Heart right ventricle (tissue), 16 donors: ENCODE measurements at places on chromosomes 7 and 10. TPM values are rescaled to one million over a fixed set of nuclear protein-coding genes. Genes with fewer than 3 reads are reported as not detected.

The SLC39A12 gene
- total RNA-seq = not detected

The SFTPA1 gene
- not detected for total RNA-seq

The GCC1 gene
- total RNA-seq = 6.8 TPM

The STOX1 gene
- total RNA-seq = not detected

The OR2A42 gene
- total RNA-seq = not detected

The PLXNA4 gene
- 7.4 TPM for total RNA-seq

The MRC1 gene
- 49.8 TPM for total RNA-seq

The OPN1SW gene
- not detected for total RNA-seq

DNA sequence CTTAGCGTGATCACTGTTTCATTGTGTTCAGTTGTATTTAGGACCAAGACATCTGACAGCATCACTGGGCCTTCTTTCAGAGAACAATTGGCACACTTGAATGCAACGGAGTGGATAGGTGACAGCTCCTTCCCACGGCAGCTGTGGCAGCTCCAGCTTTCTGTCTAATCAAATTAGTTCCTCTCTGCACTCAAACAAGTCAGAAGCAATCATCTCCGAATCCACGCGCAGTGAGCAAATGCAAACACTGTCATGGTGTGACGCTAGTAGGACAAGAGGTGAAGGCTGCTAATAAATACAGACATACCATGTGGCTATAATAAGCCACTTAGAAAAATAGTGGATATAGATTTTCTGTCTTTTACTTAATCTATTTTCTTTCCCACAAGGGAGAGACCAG is 542.4 kb downstream of the ACTR3B start:
- no peak overlapping the region for H3K27ac ChIP-seq
- no peaks in the 10 kb centered on the region for H3K4me1 ChIP-seq
- no peak overlapping the region for H3K4me3 ChIP-seq
- no peaks in the 10 kb centered on the region for H3K36me3 ChIP-seq

DNA sequence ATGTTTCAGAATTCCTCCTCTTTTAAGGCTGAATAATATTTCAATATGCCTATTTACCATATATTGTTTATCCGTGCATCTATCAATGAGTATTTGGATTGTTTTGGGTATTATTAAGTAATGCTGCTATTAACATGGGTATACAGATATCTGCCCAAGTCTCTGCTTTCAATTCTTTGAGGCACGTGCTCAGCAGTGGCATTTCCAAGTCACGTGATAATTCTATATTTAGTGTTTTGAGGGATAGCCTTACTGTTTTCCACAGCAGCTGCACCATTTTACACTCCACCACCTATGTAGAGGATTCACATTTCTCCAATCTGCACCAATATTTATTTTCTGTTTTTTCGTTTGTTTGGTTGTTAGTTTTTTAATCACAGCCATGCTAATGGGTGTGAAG is 636.8 kb upstream of the ANKRD30A start:
- no peaks in the 10 kb centered on the region for H3K36me3 ChIP-seq
- no peak for DNase-seq
- no peaks in the 10 kb centered on the region for H3K27me3 ChIP-seq

GRCh38 chr7:20314198-20314597 is 16.5 kb upstream of the ITGB8 start:
- H3K27me3 ChIP-seq = no peaks in the 10 kb centered on the region
- H3K36me3 ChIP-seq = no peaks in the 10 kb centered on the region
- no peak overlapping the region for H3K27ac ChIP-seq
- H3K4me3 ChIP-seq = no peak overlapping the region
- no peak for DNase-seq
- H3K4me1 ChIP-seq = no peaks in the 10 kb centered on the region

DNA sequence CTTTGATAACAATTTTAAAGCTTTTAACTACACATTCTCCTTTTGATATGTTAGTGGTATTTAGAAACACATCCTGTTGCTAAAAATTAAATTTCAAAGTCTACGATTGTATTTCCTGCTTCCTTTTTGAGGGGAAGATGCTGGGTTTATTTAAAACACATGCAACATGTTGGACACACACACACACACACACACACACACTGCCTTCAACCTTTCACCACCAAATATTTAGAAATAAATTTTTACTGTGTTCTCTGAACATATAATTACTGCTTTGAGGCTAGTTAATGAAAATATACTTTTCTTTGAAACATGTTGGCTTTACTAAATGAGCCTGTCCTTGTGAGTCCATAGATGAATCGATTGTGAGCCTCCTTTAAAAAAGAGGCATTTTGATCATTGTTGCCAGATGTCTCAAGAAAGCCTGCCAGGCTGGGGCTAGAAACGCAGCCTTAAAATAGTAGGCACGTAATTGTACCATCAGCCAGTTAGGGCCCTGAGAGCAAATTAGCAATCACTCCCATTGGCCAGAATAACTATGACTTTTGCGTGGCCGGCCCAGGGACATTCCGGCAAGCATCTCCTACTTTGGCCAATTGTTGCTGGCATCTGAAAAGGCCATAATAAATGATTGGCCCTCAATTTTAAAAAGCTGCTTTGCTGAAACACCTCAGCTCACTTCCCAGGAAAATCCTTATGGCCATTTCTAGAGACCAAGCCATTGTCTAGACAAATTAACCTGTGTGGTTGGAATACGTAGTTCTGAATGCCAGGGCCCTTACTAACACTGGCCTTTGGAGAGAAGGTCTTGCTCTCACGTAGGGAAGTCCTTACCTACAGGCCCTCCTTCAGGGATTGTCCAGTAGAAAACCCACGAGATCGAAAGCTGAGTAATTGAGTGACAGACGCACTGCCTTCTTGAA is 9.9 kb upstream of the TEX36 start:
- no peak for DNase-seq
- no peak overlapping the region for H3K27ac ChIP-seq
- H3K36me3 ChIP-seq = no peaks in the 10 kb centered on the region
- no peak overlapping the region for H3K4me3 ChIP-seq
- no peaks in the 10 kb centered on the region for H3K4me1 ChIP-seq
- H3K27me3 ChIP-seq = peaks cover 8% of the 10 kb centered on the region

GRCh38 chr7:128025380-128025779 is 5.9 kb downstream of the LRRC4 start:
- no peaks in the 10 kb centered on the region for H3K36me3 ChIP-seq
- H3K27ac ChIP-seq = no peak overlapping the region
- peaks cover 4% of the 10 kb centered on the region for H3K4me1 ChIP-seq
- no peak overlapping the region for H3K4me3 ChIP-seq

- no peak overlapping the region for H3K4me3 ChIP-seq
- no peaks in the 10 kb centered on the region for H3K36me3 ChIP-seq
- no peak for DNase-seq
- no peaks in the 10 kb centered on the region for H3K27me3 ChIP-seq
- no peaks in the 10 kb centered on the region for H3K4me1 ChIP-seq
Measured at GRCh38 chr7:55478700-55479099, 93.6 kb downstream of the VOPP1 start.

- H3K36me3 ChIP-seq = no peaks in the 10 kb centered on the region
- DNase-seq = no peak
- no peaks in the 10 kb centered on the region for H3K27me3 ChIP-seq
- H3K27ac ChIP-seq = no peak overlapping the region
- H3K4me1 ChIP-seq = no peaks in the 10 kb centered on the region
Measured at GRCh38 chr7:11750191-11750590, 81.8 kb downstream of the THSD7A start.

DNA sequence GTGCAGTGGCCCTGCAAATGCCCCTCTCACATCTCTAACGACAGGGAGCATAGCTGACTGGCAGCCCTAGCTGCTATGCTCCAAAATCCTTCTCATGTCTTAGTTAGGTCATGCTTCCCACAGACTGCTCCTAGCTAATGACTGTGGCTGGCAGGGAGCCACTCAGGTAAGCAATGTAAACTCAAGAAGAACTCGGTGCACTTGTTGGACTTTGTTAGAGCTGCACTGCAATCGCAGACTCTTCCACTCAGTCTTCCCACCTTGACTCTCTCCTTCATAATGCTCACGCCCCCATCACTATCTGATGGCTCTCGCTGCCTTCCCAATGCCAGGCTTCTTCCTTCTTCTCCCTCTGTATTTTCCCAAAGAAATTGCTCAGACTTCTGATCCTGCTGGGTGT is 24.0 kb downstream of the OR9A2 start:
- no peaks in the 10 kb centered on the region for H3K4me1 ChIP-seq
- no peak overlapping the region for H3K27ac ChIP-seq
- no peak for DNase-seq
- no peaks in the 10 kb centered on the region for H3K36me3 ChIP-seq

DNA sequence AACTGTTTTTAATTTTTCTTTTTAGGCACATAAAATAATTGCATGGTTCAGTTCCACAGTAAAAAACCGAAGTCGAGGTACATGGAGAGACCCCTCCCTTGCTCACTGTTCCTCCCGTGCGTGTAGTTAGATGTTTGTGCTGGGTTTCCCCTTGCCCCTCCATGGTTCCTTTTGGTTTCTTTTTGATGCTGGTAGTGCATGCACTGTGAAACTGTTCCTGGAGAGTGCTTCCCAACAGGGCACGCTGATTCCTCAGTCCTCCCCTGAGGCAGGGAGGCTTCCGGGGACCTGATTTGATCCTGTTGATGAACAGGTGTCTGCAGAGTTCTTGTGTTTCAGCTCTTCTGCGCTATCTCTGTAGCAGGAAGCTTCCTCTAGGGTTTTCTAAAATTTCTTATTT is 69.5 kb downstream of the ADCY1 start:
- no peaks in the 10 kb centered on the region for H3K36me3 ChIP-seq
- H3K27ac ChIP-seq = no peak overlapping the region
- DNase-seq = no peak
- H3K4me1 ChIP-seq = peaks cover 7% of the 10 kb centered on the region
- H3K4me3 ChIP-seq = no peak overlapping the region

DNA sequence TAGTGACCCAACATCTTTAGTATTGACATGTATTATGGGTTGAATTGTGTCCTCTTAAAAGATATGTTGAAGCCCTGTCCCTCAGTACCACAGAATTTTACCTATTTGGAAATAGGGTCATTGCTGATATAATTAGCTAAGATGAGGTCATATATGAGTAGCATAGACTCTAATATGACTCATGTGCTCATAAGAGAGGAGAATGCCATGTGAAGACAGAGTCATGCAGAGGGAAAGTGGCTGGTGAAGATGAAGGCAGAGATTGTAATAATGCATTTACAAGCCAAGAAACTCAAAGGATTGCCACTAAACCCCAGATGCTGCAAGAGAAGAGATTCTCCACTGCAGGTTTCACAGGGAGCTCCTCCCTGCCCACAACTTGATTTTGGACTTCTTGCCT is 496.4 kb downstream of the KIF20B start:
- no peaks in the 10 kb centered on the region for H3K36me3 ChIP-seq
- no peak for DNase-seq
- no peak overlapping the region for H3K27ac ChIP-seq
- H3K27me3 ChIP-seq = no peaks in the 10 kb centered on the region
- H3K4me3 ChIP-seq = no peak overlapping the region

DNA sequence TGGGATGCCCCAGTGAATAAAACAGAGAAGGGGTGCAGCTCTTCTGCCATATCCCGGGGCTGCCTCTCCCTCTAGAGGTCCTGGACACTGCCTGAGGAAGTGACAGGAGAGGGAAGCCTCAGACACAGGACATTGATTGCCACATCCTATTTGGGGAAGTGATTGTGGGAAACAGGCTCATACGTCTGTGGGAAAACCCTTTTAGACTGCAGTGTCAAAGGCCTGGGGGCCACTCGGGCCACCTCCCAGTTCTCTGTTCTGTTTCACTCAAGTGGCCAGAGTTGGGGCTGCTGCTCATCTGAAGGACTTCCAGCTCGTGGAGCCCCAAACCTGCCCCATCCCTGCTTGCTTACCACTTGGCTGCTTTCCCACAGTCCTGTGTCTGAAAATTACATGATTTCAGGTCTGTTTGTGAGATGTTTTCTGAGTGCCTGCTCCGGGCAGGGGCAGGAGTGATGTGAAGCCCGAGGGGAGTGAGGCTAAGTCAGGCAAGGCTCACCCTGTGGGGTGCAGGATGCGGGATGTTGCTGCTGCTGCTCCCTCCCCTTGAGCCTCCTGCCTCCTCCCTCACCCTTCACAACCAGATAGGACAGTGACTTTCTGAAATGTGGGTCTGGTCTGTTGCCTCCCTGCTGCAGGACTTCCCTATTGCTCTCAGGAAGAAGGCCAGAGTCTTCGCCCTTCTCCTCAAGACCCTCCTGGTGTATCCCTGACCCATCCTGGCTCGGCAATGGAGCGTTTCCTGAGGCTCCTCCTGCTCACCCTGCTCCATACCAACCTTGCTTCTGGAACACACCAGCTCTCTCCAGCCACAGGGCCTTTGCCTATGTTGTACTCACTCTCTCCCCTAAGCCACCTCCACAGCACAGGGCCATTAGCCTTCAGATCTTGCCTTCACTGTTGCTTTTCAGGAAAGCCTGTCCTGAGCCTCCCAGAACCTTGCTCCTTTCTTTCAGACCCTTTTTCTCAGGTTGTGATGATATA is 58.4 kb downstream of the NEURL1 start:
- no peaks in the 10 kb centered on the region for H3K27me3 ChIP-seq
- H3K4me3 ChIP-seq = no peak overlapping the region
- H3K27ac ChIP-seq = no peak overlapping the region
- no peak for DNase-seq
- no peaks in the 10 kb centered on the region for H3K36me3 ChIP-seq
- peaks cover 11% of the 10 kb centered on the region for H3K4me1 ChIP-seq

GRCh38 chr7:4882169-4883032 is 1.1 kb downstream of the RADIL start:
- peaks cover 14% of the 10 kb centered on the region for H3K4me1 ChIP-seq
- H3K27me3 ChIP-seq = peaks cover 27% of the 10 kb centered on the region
- H3K36me3 ChIP-seq = peaks cover 5% of the 10 kb centered on the region
- peak overlapping the region; percentile 65 for H3K4me3 ChIP-seq

GRCh38 chr10:34938399-34938670 is 123.2 kb upstream of the PARD3 start:
- no peaks in the 10 kb centered on the region for H3K4me1 ChIP-seq
- H3K36me3 ChIP-seq = no peaks in the 10 kb centered on the region
- no peak overlapping the region for H3K27ac ChIP-seq
- no peak overlapping the region for H3K4me3 ChIP-seq
- H3K27me3 ChIP-seq = no peaks in the 10 kb centered on the region

- no peak overlapping the region for H3K4me3 ChIP-seq
- no peaks in the 10 kb centered on the region for H3K36me3 ChIP-seq
- H3K27ac ChIP-seq = no peak overlapping the region
- H3K27me3 ChIP-seq = peaks cover 11% of the 10 kb centered on the region
- no peaks in the 10 kb centered on the region for H3K4me1 ChIP-seq
Measured at GRCh38 chr7:27344471-27344870, 101.9 kb downstream of the EVX1 start.
